ENCODE measurements at places on chromosomes 7 and 10.

- no peak for DNase-seq
Measured at GRCh38 chr10:132058793-132059759, 6.7 kb upstream of the JAKMIP3 start.

DNA sequence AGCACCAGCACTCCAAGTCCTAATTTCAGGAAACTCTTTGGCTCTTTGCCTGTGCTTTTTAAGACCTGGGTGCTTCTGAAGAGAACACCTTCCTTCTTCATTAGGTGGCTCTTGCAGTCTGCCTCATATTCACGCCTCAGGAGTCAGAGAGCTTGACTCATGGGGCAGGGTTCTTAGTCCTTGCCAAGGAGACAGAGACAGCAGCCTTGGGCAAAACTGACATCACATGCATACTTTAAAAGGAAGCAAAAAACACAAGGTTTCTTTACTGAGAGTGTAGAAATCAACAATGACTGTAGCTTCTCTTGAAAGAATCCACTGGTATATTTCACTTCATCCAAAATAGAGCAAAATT lies 780.6 kb downstream of the INHBA start:
- DNase-seq: peak; percentile 52

GRCh38 chr7:77308792-77309191 lies 107.4 kb downstream of the GSAP start:
- no peak for DNase-seq

DNA sequence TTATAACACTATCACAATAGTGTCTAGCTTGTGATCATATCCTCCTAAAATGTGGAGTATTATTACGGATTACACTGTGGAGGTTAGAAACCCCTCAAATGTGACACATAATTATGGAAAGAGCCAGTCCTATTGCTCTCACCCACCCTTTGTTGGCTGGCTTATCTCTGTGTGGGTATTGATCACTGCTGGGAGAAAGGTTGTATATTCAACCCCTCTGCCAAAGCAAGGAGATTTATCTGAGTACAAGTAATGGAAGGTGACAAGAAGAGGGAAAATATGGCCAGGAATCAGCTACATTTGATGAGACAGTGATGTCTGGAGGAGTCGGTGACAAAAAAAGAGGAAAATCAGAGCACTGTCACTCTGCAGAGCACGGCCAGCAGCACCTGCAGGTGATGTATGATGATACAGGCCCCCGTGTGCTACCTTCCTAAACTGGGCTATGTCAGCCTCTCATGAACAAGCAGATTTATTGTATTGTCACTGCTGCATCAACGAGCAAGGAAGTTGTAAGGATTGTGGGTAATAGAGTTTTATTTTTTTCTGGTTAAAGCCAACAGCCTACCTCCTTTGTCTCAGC lies 235.3 kb downstream of the PHF14 start:
- DNase-seq: no peak

DNA sequence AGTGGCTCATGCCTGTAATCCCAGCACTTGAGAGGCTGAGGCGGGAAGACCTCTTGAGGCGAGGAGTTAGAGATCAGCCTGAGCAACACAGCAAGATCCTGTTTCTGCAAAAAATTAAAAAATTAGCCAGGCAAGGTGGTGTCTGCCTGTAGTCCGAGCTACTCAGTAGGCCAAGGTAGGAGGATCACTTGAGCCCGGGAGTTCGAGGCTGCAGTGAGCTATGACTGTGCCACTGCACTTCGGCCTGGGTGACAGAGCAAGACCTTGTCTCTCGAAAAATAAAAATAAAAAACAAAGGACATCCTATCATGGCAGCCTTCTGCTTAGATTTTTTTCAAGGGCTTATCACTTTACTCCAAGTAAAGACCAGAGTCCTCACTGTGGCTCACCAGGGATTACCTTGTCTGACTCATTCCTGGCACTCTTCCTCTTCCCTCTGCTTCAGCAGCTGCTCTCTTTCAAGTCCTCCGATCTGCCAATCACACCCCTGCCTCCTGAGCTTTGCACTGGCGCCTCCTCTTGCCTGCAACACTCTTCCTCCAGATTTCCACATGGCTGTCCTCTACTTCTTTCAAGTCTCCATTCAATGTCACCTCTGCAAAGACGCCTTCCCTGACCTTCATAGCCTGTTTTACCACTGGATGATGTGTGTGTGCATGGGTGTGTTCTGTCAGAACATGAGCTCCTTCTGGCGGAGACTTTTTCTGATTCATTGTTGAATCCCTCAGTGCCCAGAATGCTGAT lies 7.7 kb downstream of the PRTFDC1 start:
- DNase-seq: peak; percentile 60

DNA sequence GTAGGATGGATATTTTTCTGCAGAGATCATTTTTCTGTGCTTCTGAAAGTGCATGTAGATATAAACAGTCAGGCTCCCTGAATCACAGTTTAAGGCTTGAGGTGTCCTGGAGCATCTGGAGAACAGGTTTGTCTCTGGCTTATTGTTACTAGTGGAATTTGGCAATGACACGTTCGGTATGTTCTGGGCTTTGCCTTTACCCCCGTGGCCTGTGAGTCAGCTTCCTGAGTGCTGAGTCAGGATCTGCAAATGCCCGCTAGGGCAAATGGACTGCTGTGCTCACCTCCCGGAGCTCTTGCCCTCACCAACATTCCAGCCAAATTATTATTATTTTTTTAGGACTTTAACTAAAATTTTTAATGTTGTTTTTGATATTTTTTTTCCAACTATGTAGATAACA lies 192.5 kb upstream of the PRSS1 start:
- DNase-seq: peak; percentile 98

- DNase-seq: no peak
Measured at GRCh38 chr7:10908600-10908999, 65.1 kb upstream of the PHF14 start.

Measured in choroid plexus epithelial cell (primary cell).